ENCODE measurements at places on chromosomes 1 and 21. TPM values are rescaled to one million over a fixed set of nuclear protein-coding genes. Genes with fewer than 3 reads are reported as not detected.

The FAM89A gene
- 7.7 TPM for total RNA-seq

The SEC16B gene
- total RNA-seq, result 1.6 TPM

The PGLYRP4 gene
- not detected for total RNA-seq

DNA sequence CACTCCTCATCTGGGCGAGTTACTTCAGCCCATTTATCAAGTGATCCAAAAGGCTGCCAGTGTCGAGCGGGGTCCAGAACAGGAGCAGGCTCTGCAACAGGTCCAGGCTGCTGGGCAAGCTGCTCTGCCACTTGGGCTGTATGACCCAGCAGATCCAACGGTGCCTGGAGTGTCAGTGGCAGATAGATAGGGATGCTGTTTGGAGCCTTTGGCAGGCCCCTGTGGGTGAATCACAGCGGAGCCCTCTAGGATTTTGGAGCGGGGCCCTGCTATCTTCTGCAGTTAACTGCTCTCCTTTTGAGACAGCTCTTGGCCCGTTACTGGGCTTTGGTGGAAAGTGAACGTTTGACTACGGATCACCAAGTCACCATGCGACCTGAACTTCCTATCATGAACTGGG, 7.5 kb downstream of the MMEL1 start:
- no peak for DNase-seq

GRCh38 chr1:223844787-223845036, 1.0 kb downstream of the TP53BP2 start:
- DNase-seq, result no peak

DNA sequence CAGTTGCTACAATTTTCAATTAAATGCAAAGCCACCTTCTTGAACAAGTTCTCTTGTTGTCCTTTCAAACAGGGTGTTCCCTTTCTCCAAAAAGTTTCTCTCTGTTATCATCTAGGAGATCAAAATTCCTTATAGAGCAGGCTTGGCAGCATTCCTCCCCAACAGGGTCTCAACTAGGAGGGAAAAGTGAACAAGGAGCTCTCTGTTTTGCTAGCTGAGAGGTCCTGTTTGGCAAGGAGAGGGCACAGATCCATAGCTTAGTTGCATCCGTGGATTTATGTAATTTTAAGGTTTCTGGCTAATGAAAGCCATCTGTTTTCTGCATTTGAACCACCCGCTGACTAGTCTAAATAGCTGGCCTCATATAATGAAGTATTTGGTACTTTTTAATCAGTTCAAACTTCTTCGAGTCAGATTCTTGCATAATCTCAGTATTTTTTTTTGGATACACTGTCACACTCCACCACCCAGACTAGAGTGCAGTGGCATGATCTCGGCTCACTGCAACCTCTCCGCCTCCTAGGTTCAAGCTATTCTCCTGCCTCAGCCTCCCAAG, 54.0 kb downstream of the APP start:
- peak; percentile 83 for DNase-seq

DNA sequence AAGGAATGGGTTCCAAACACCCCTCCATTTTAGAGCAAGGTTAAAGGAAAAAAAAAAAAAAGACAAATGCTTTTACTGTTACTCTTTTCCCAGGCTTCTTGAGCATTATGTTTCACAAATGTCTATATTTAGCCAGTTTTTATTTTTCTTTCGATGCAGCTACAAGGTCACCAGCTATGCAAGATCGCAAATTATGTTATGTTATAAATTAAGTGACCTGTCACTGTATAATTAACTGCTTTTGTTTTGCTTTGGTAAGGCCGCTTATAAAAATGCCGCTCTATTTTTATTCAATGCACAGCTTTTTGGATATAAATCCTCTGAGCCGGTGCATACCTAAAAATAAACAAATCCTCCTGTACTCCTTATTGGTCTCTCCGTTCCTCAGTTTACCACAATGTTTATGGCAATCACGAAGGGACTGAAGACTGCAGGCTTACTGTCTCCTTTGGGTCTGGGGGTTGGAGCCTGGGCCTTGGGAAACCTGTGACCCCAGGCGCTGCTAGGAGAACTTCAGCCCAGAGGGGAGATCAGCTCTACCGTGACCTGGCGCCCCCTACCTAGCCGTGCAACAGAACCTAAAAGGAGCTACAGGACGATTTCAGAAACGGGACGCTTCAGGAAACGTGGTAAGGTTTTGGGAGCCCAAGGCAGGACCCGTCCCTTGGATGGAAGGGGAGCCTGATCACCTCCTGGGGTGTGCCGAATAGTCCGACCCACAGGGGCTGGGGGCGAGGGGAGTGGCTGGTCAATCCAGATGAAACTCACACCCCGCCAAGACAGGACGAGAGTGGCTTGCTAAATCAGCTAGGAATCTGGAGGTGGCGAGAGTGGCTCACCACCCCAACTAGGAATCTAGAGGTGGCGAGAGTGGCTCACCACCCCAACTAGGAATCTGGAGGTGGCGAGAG, 101.2 kb upstream of the CD55 start:
- no peak for DNase-seq

GRCh38 chr1:116510361-116510760, 60.5 kb downstream of the CD58 start:
- no peak for DNase-seq

GRCh38 chr21:25179116-25179515, 428.2 kb downstream of the MRPL39 start:
- DNase-seq, result no peak

GRCh38 chr21:33024201-33025103, 1.3 kb upstream of the OLIG2 start:
- DNase-seq, result no peak

Measured in fibroblast of villous mesenchyme (primary cell).